ENCODE measurements at places on chromosomes 3 and 15. TPM values are rescaled to one million over a fixed set of nuclear protein-coding genes. Genes with fewer than 3 reads are reported as not detected.

GNAT1 gene
- total RNA-seq = 0.35 TPM

FRMD5 gene
- 2.9 TPM for total RNA-seq

SERP1 gene
- total RNA-seq = 191 TPM

ALPK3 gene
- total RNA-seq = 0.28 TPM

Data from airway epithelial cell (primary cell).